Natural killer cell (primary cell): ENCODE measurements at places on chromosomes 5 and 9. TPM values are rescaled to one million over a fixed set of nuclear protein-coding genes. Genes with fewer than 3 reads are reported as not detected.

DNA sequence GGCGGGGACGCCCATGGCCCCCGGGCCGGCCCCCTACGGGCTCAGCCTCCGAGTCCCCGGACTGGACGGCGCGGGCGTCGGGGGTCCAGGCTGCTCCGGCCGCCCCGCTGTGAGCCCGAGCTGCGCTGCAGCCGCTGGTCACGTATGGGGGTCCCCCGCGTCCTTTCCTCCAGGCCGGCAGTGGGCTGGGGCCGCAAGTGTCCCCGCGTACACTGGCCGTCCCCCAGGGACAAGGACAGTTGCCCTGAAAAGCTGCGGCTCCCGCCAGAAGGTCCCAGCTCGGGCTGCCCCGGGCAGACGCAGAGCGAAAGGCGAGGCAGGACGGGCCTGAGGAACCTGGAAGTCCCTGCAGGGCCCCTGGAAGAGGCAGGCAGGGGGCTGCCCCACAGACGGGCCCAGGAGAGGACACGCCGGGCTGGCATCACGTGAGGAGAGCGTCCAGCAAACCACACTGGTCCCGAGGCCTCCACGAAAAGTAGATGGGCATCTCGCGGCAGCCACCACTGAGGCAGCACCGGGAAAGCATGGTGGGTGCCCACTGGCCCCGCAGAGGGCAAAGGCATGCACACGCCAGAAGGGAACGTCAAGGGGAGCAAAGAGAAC is 3.3 kb upstream of the NKD2 start:
- H3K27ac ChIP-seq = no peak overlapping the region
- no peaks in the 10 kb centered on the region for H3K36me3 ChIP-seq
- peaks cover 18% of the 10 kb centered on the region for H3K4me1 ChIP-seq
- H3K27me3 ChIP-seq = peaks cover 25% of the 10 kb centered on the region
- no peak overlapping the region for H3K4me3 ChIP-seq
- no peak for DNase-seq

GRCh38 chr5:95424016-95424415 is 32.9 kb downstream of the FAM81B start:
- H3K27ac ChIP-seq = no peak overlapping the region
- no peaks in the 10 kb centered on the region for H3K4me1 ChIP-seq
- no peak for DNase-seq
- no peak overlapping the region for H3K4me3 ChIP-seq
- no peaks in the 10 kb centered on the region for H3K36me3 ChIP-seq
- H3K27me3 ChIP-seq = no peaks in the 10 kb centered on the region

- peak overlapping the region; percentile 82 for H3K4me3 ChIP-seq
- no peaks in the 10 kb centered on the region for H3K27me3 ChIP-seq
- DNase-seq = no peak
- H3K27ac ChIP-seq = peak overlapping the region; percentile 60
- no peaks in the 10 kb centered on the region for H3K36me3 ChIP-seq
Measured at GRCh38 chr9:88387552-88388202, 567 bp upstream of the SPIN1 start.

DNA sequence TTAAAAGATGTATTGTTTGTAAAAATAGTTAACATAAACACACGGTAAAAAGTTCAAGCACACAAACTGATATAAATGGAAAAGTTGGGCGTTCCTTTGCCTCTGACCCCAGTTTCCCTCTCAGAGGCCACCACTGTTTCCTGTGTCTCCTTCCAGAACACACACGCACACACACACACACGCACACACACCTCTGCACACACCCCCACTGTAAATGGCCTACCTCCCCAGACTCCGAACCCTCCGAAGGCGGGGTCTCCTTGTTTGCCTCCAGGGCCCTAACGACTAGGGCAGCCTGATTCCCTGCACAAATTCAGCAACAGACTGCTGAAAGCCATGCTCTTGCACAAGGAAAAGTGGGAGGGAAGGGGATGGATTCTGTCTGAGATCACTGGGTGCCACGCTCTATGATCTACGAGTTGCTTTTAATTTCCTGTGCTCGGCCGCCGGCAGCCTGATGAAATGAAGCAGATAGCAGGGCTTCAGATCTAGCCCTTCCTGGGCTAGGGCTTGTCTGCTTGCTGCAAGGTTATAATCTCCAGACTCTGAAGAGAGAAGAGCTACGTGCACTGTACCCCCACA is 184.0 kb upstream of the IL12B start:
- H3K27ac ChIP-seq = no peak overlapping the region
- no peaks in the 10 kb centered on the region for H3K36me3 ChIP-seq
- no peaks in the 10 kb centered on the region for H3K4me1 ChIP-seq
- no peaks in the 10 kb centered on the region for H3K27me3 ChIP-seq

- no peaks in the 10 kb centered on the region for H3K4me1 ChIP-seq
- no peaks in the 10 kb centered on the region for H3K36me3 ChIP-seq
- H3K27me3 ChIP-seq = no peaks in the 10 kb centered on the region
- no peak overlapping the region for H3K27ac ChIP-seq
Measured at GRCh38 chr5:4699592-4699991, 440.5 kb upstream of the ADAMTS16 start.

- no peaks in the 10 kb centered on the region for H3K36me3 ChIP-seq
- peaks cover 3% of the 10 kb centered on the region for H3K4me1 ChIP-seq
- peaks cover 2% of the 10 kb centered on the region for H3K27me3 ChIP-seq
- no peak overlapping the region for H3K4me3 ChIP-seq
Measured at GRCh38 chr5:109412981-109413402, 3.2 kb upstream of the PJA2 start.

DNA sequence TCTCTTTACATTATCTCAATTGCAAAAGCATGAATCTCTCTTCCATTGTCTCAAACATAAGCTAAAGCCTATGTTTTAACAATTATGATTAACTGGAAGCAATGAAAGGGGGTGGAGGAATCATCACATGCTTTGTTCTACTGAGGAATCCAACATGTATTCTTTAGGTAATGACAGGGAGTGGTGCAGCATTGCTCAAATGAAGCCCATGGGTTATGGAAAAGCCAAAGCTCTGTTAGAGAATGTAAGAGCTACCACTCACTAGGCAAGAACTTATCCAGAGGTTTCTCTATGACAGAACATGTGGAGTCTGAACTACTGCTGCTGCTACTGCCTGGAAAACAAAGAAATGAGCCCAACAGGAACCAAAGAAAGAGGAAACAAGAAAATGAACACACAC is 28.7 kb downstream of the KIF3A start:
- no peak overlapping the region for H3K27ac ChIP-seq
- H3K27me3 ChIP-seq = no peaks in the 10 kb centered on the region
- peaks cover 5% of the 10 kb centered on the region for H3K36me3 ChIP-seq

GMCL2 gene
- not detected for total RNA-seq

SH3GL2 gene
- not detected for total RNA-seq

PITX1 gene
- not detected for total RNA-seq

TMOD1 gene
- 2.0 TPM for total RNA-seq

- peaks cover 4% of the 10 kb centered on the region for H3K27me3 ChIP-seq
- DNase-seq = no peak
- H3K36me3 ChIP-seq = no peaks in the 10 kb centered on the region
Measured at GRCh38 chr5:68542207-68542606, 326.7 kb downstream of the PIK3R1 start.

FGFR4 gene
- total RNA-seq = 0.72 TPM

CARD9 gene
- total RNA-seq = 4.2 TPM

TPM2 gene
- total RNA-seq = 22.9 TPM

DNA sequence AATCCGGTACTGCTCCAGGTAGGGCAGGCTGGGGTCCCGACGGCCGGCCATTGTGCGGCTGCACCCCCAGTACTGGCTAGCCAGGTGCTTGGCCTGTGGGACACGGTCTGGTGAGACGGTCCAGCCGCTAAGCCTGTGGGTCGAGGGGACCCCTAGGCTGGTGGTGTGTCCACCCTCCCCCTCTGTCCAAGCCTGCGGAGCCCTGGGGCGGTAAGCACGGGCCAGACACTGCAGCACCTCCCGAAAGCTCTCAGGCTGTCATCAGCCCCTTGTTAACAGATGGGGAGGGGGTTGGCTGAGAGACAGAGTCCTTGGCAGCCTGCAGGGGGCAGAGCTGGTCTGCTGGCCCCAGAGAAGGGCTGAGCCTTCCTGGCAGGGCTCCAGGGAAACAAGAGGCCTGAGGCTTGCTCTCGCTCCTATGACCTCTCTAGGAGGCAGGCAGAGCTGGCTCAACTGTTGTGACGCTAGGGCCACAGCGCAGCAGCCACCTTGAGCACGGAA is 11.8 kb upstream of the MRNIP start:
- no peak overlapping the region for H3K4me3 ChIP-seq
- H3K36me3 ChIP-seq = peaks cover 30% of the 10 kb centered on the region
- DNase-seq = peak; percentile 37
- no peaks in the 10 kb centered on the region for H3K4me1 ChIP-seq
- H3K27ac ChIP-seq = no peak overlapping the region

GRCh38 chr9:86470326-86470725 is 116.1 kb upstream of the TUT7 start:
- no peak for DNase-seq
- H3K36me3 ChIP-seq = no peaks in the 10 kb centered on the region
- H3K27ac ChIP-seq = no peak overlapping the region
- no peaks in the 10 kb centered on the region for H3K4me1 ChIP-seq
- no peak overlapping the region for H3K4me3 ChIP-seq
